Hepatocyte (in vitro differentiated cells): ENCODE measurements at places on chromosomes 13 and 19. TPM values are rescaled to one million over a fixed set of nuclear protein-coding genes. Genes with fewer than 3 reads are reported as not detected.

- H3K27me3 ChIP-seq = no peaks in the 10 kb centered on the region
- no peak for DNase-seq
- H3K4me3 ChIP-seq = no peak overlapping the region
- H3K27ac ChIP-seq = no peak overlapping the region
These were observed 7.7 kb upstream of the SLC25A15 start for GRCh38 chr13:40781717-40782116.

DNA sequence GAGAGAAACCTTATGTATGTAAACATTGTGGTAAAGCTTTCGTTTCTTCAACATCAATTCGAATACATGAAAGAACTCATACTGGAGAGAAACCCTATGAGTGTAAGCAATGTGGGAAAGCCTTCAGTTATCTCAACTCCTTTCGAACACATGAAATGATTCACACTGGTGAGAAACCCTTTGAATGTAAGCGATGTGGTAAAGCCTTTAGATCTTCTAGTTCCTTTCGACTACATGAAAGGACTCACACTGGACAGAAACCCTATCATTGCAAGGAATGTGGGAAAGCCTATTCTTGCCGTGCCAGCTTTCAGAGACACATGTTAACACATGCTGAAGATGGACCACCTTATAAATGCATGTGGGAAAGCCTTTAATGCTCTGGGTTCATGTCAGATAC is 24.7 kb downstream of the ZNF136 start:
- DNase-seq = no peak
- H3K27ac ChIP-seq = no peak overlapping the region
- peaks cover 28% of the 10 kb centered on the region for H3K36me3 ChIP-seq
- no peak overlapping the region for H3K4me3 ChIP-seq
- H3K27me3 ChIP-seq = no peaks in the 10 kb centered on the region
- H3K4me1 ChIP-seq = no peaks in the 10 kb centered on the region

- no peak for DNase-seq
- H3K4me1 ChIP-seq = no peaks in the 10 kb centered on the region
- no peak overlapping the region for H3K27ac ChIP-seq
- H3K27me3 ChIP-seq = no peaks in the 10 kb centered on the region
These were observed 110.5 kb downstream of the NDFIP2 start for GRCh38 chr13:79591493-79591892.

- H3K4me1 ChIP-seq = no peaks in the 10 kb centered on the region
- H3K27ac ChIP-seq = no peak overlapping the region
- H3K27me3 ChIP-seq = no peaks in the 10 kb centered on the region
- no peak for DNase-seq
These were observed 28.4 kb upstream of the SOHLH2 start for GRCh38 chr13:36242761-36243160.

- no peaks in the 10 kb centered on the region for H3K4me1 ChIP-seq
- H3K36me3 ChIP-seq = no peaks in the 10 kb centered on the region
- no peak overlapping the region for H3K27ac ChIP-seq
- DNase-seq = no peak
- H3K4me3 ChIP-seq = no peak overlapping the region
These were observed 5.2 kb downstream of the C13orf46 start for GRCh38 chr13:113968463-113969310.

GRCh38 chr19:19459707-19460251 is 54.3 kb downstream of the GATAD2A start:
- no peaks in the 10 kb centered on the region for H3K36me3 ChIP-seq
- H3K27ac ChIP-seq = no peak overlapping the region
- H3K4me1 ChIP-seq = peaks cover 51% of the 10 kb centered on the region
- no peaks in the 10 kb centered on the region for H3K27me3 ChIP-seq

- no peak overlapping the region for H3K4me3 ChIP-seq
- DNase-seq = no peak
- no peaks in the 10 kb centered on the region for H3K4me1 ChIP-seq
- no peak overlapping the region for H3K27ac ChIP-seq
- no peaks in the 10 kb centered on the region for H3K27me3 ChIP-seq
These were observed 28.9 kb downstream of the ZNF541 start for GRCh38 chr19:47544075-47544474.

- no peaks in the 10 kb centered on the region for H3K36me3 ChIP-seq
- no peak overlapping the region for H3K4me3 ChIP-seq
- no peak overlapping the region for H3K27ac ChIP-seq
These were observed 624.8 kb downstream of the LIG4 start for GRCh38 chr13:107590556-107590955.

DNA sequence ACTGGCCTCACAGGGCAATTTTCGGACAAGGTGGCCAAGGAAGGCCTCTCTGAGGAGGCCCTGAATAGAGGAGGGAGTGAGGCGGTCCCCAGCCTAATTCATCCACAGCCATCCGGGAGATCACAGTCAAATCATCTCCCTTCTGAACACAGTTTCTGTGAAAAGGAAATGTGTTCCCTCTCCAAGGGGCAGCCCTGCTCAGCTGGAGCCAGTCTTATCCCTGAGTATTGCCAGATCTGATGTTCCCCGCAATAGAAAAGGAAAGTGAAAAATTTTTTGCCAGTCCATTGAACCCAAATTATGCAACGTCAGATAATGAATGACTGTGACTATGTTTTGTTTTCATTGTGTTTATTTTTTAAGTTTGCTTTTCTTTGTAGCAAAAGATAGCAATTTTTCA is 125.9 kb downstream of the SIPA1L3 start:
- H3K36me3 ChIP-seq = no peaks in the 10 kb centered on the region
- H3K27ac ChIP-seq = no peak overlapping the region
- H3K4me1 ChIP-seq = no peaks in the 10 kb centered on the region

- H3K4me1 ChIP-seq = no peaks in the 10 kb centered on the region
- H3K36me3 ChIP-seq = no peaks in the 10 kb centered on the region
- H3K27me3 ChIP-seq = no peaks in the 10 kb centered on the region
- no peak overlapping the region for H3K4me3 ChIP-seq
These were observed 19.7 kb downstream of the CLPTM1 start for GRCh38 chr19:44974857-44975256.

GRCh38 chr13:111282997-111283396 is 37.4 kb upstream of the TEX29 start:
- H3K36me3 ChIP-seq = no peaks in the 10 kb centered on the region
- no peaks in the 10 kb centered on the region for H3K4me1 ChIP-seq
- no peak overlapping the region for H3K4me3 ChIP-seq

DNA sequence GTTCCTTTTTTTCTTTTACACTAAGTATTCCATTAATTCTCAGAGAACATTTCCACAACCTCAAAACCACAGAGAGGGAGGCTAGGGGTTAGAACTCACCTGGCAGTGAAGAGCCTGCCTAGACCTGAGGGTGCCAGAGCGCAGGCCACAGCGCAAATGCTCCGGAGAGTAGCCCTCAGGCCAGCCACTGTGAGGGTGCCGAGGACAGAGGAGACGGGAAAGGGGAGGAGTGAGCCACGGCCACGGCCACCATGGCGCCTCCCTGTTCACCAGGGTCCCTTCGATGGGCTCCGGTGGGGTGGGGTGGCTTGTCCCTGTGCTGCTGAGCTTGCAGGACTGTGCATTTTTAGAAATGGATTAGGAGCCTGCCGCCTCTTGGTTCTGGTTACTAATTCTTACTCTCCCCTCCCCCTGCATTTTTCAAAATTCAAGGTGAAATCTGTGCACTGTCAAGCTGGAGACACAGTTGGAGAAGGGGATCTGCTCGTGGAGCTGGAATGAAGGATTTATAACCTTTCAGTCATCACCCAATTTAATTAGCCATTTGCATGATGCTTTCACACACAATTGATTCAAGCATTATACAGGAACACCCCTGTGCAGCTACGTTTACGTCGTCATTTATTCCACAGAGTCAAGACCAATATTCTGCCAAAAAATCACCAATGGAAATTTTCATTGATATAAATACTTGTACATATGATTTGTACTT is 58.8 kb downstream of the GGACT start:
- no peak overlapping the region for H3K27ac ChIP-seq
- H3K27me3 ChIP-seq = no peaks in the 10 kb centered on the region
- DNase-seq = no peak
- H3K4me3 ChIP-seq = no peak overlapping the region
- H3K4me1 ChIP-seq = no peaks in the 10 kb centered on the region

DNA sequence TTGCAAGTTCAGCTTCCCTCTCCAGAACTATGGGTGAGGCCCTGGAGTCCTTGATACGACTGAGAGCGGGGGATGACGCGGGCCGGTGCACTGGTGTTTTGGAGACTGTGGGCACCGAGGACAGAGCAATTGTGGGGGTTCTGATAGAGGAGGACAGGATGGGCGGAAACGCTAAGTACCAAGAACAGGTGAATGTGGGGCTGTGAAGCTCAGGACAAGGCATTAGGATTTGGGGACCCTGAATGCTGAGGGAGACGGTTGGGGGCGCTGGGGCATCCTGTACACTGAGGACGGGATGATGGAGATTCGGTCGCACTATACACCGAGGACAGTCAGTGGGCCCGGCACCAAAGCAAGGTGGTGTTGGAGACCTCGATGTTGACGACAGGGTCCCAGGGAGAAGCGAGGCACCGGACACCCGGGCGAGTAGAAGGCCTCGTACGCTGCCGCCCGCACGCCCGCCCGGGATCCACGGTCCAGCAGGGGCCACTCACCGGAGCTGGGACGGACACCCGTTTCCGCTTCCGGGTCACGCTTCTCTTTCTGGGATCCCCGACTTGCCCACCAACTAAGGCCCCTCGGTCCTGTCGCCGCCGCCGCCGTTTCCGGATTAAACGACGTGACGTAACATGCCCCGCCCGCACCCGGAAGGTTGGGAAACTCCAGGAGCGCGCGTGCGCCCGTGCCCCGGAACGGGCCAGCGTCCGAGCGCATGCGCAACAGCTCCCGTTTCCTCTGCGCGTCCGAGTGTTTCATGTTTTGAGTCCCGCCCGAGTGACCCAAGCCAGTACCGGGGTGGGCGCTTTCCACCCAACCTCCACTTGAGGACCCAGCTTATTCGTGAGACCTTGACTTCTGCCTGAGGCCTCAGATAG is at the start of gene CHMP2A:
TSS of gene CHMP2A (minus strand) at position 612 of the 875 bp plus-strand sequence. CDS start 893 bp downstream, outside the sequence.
- peak; percentile 99 for DNase-seq
- H3K4me1 ChIP-seq = peaks cover 20% of the 10 kb centered on the region
- peak within 1 kb of the TSS; percentile 50 for H3K4me3 ChIP-seq
- H3K27ac ChIP-seq = peak within 1 kb of the TSS; percentile 95

- no peak overlapping the region for H3K27ac ChIP-seq
- DNase-seq = no peak
These were observed 77.0 kb upstream of the PEG3 start for GRCh38 chr19:56917529-56917928.

- H3K27me3 ChIP-seq = no peaks in the 10 kb centered on the region
- H3K27ac ChIP-seq = no peak overlapping the region
- H3K4me3 ChIP-seq = no peak overlapping the region
These were observed 230.8 kb downstream of the TBC1D4 start for GRCh38 chr13:75251188-75251587.

- peaks cover 17% of the 10 kb centered on the region for H3K27me3 ChIP-seq
- peaks cover 4% of the 10 kb centered on the region for H3K4me1 ChIP-seq
These were observed 3.4 kb downstream of the PRR36 start for GRCh38 chr19:7870571-7871436.

DNA sequence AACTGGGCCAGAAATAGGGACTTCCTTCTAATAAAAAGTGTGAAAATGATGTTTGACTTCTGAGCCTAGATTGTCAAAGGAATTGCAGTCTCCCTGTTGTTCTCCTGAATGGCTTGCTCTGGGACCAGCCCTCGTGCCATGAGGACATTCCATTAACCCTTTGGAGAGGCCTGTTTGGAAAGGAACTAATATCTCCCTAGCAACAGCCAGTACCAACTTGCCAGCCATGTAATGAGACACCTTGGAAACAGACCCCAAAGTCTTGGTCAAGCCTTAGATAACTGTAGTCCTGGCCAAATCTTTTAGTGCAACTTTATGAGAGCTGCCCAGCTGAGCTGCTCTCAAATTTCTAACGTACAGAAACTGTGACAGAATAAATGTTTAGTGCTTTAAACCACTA is 8.2 kb upstream of the SIAH3 start:
- no peaks in the 10 kb centered on the region for H3K36me3 ChIP-seq
- no peak overlapping the region for H3K27ac ChIP-seq
- no peak for DNase-seq
- no peaks in the 10 kb centered on the region for H3K4me1 ChIP-seq

- DNase-seq = no peak
- no peaks in the 10 kb centered on the region for H3K4me1 ChIP-seq
- no peaks in the 10 kb centered on the region for H3K27me3 ChIP-seq
- no peak overlapping the region for H3K27ac ChIP-seq
These were observed 551.4 kb upstream of the SGCG start for GRCh38 chr13:22629374-22629773.

- H3K4me3 ChIP-seq = no peak overlapping the region
- no peaks in the 10 kb centered on the region for H3K4me1 ChIP-seq
- no peaks in the 10 kb centered on the region for H3K36me3 ChIP-seq
- no peaks in the 10 kb centered on the region for H3K27me3 ChIP-seq
These were observed 1536.6 kb downstream of the UQCRFS1 start for GRCh38 chr19:27676334-27676733.

DNA sequence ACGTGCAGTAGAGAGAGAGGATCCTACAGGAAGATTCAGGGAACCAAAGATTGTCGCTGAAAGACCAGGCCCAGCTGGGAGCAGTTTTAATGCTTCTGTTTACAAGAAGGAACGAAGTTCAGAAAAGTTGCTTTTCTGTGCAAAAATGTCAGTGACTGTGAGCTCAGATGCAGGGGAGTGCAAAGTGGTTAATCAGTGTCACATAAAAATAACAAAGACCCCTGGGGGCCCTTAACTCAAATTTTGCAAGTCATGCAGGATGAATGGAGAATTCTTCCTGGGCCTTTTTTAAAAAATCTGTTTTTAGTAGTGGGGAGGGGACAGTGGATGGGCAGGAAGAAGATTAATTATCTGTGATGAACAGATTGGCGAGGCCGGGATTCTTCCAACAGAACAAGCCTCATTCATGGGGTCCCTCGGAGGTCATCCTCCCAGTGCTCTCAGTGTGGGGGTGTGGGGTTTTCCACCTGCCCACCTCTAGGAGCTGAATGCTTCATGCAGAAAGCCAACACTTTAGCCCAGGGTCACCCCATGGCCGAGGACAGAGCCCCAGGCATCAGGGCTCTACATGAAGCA is 167.2 kb downstream of the UQCRFS1 start:
- no peak for DNase-seq
- H3K4me3 ChIP-seq = no peak overlapping the region
- H3K27ac ChIP-seq = no peak overlapping the region
- H3K27me3 ChIP-seq = no peaks in the 10 kb centered on the region

DNA sequence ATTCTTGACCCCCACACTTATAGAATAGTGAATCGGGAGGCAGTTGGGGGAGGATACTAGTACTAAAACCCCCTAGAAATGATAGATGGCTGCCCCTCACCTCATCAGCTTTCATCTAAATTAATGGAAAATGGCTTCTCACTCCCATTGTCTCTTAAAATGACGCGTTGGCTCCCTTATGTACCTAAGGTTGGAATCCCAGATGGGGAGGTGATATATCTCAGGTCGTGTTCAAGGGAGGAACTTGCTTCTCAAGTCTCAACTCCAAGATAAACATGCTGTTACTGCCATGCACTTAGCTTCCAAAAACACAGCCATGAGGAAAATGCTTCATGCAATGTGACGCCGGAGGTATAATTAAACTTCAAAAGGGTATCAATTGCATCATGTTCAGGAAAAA is 18.8 kb upstream of the UBE2L5 start:
- no peak overlapping the region for H3K4me3 ChIP-seq
- no peaks in the 10 kb centered on the region for H3K27me3 ChIP-seq
- DNase-seq = no peak
- no peak overlapping the region for H3K27ac ChIP-seq
- peaks cover 4% of the 10 kb centered on the region for H3K4me1 ChIP-seq
- no peaks in the 10 kb centered on the region for H3K36me3 ChIP-seq

Gene ZNF540
- 1.3 and 1.9 TPM in 2 replicates for polyA plus RNA-seq

Gene TEKTIP1
- polyA plus RNA-seq = 1.4 and 1.5 TPM in 2 replicates

Gene SYDE1
- polyA plus RNA-seq = 15.2 and 18.5 TPM in 2 replicates

Gene KLK15
- polyA plus RNA-seq = not detected in 2 replicates

Gene EHD2
- 104 and 120 TPM in 2 replicates for polyA plus RNA-seq

Gene SMAD9
- polyA plus RNA-seq = 3.2 and 4.1 TPM in 2 replicates

Gene TMEM86B
- 48.6 and 62.3 TPM in 2 replicates for polyA plus RNA-seq

Gene ZFP14
- polyA plus RNA-seq = 6.0 and 6.1 TPM in 2 replicates

Gene PSG6
- polyA plus RNA-seq = not detected in 2 replicates

Gene LGALS7B
- 0.72 TPM in 1 of 2 replicates, not detected in the other for polyA plus RNA-seq

Gene CACNG7
- 0.12 and 0.31 TPM in 2 replicates for polyA plus RNA-seq
